ENCODE measurements at places on chromosomes 13 and 19. TPM values are rescaled to one million over a fixed set of nuclear protein-coding genes. Genes with fewer than 3 reads are reported as not detected.
A peak's percentile ranks its signal among the peaks of the same experiment; 100 is the strongest.

DNA sequence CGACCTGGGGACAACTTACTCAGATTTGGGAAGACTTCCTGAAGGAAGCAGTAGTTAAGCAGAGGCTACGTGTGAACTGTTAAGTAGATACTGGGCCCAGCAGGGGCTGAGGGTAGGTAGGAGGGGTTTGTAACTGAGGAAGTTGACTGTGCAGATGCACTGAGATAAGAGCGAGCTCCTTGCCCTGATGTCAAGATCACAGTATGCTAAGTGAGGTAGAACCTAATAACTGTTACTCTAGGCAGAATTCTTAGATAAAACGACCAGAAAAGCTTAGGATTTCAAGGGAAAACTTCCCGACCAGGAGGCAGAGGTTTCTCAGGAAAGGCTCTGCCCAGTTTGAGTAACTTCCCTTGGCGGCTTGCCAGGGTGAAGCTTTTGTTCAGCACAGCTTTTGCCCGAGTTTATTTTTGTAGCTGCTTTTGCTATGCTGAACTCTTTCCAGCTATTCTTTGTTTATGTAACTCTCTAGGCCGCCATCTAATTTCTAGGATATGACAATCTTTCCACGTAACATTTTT lies 632.1 kb downstream of the DIAPH3 start:
- peak; percentile 84 for DNase-seq

- DNase-seq = peak; percentile 90
These were observed 3.7 kb downstream of the KCNC3 start for GRCh38 chr19:50325310-50326100.

- no peak for DNase-seq
These were observed 82.0 kb downstream of the TEX29 start for GRCh38 chr13:111402441-111402840.

The RDH8 gene
- total RNA-seq = not detected

The TPTE2 gene
- total RNA-seq = not detected

DNA sequence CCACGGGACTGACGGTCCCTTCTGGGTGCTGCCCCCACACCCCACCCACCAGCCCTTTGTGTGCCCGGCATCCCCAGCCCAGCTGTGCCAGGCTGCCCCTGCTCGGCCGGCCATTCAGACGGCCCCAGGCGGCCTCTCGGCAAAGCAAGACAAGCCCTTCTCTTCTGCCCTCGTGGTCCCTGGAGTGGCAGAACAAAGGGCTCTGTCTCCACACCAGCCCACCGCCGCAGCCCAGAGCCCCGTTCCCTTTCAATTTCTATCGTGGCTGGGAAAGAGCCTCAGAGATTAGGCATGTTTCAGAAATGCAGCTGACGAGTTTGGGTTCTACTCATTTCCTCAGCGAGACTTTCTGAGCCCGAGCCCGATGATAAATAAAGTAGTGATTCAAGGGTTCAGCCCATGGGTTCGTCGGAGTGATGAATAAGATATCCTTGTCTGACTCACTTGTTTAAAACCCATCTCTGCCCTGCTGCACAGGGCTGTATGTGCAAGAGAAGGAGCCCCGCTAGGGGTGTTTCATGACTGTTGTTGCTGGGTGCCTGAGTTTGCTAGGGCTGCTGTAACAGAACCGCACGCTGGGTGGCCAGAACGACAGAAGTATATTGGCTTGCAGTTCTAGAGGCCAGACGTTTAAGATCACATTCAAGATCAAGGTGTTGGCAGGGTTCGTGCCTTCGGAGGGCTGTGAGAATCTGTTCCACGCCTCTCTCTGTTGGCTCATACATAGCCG lies 4.3 kb downstream of the MYO9B start:
- DNase-seq = peak; percentile 80
